ENCODE measurements at places on chromosomes 11 and 22. TPM values are rescaled to one million over a fixed set of nuclear protein-coding genes. Genes with fewer than 3 reads are reported as not detected.

GRCh38 chr11:57197762-57198161 is 16.0 kb downstream of the LRRC55 start:
- no peak for DNase-seq

DNA sequence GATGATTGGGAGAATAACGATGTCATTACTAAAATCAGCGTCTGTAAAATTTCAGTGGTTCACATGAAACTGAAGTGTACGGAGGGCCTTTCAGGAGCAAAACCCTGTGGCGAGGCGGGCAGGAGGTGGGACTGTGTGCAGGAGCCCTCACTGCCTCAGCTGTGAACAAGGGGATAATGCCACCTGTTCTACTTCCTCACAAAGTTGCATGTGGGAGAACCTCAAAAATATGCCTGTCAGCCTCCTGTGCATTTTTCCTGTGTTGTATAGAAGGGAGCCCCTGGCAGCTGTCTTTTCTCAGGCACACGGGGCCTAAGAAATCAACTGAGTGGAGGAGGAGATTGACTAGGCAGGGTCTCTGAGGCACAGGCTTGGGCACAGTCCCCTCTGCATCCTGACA is 43.0 kb upstream of the MYO18B start:
- DNase-seq: no peak

DNA sequence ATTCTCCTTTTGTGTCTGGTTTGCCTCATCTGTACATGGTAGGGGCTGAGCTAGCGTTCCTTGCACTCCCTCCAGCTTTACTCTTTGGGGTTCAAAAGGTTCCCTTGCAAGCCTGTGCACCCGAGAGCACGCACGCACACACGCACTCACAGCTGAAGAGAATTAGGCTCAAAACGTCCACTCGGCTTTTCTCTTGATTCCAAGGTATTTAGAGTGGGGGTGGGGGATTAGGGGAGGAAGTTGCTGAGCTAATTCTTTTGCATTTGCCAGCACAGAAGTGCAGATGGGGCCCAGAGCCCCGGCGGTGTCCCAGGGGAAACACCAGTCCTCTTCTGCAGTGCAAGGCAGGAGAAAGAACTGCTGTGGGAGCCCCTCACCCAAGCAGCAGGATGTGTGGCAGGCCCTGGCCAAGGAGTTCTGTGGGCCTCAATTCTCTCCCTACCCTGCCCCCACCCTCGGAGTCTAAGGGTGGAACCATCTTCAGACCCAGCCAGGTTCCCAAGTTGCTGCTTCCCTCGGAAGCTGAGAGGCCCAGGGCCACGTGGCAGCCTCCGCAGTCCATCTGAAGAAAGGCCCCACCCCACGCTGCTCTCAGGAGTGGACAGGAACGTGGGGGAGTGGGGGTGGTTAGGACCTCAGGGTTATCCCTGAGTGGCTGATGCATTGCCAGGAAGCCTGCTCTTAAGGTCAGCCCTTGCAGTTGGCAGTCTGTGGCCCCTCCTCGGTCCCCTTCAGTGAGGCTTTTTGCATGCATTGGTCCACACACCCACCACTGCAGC is 3.8 kb upstream of the KCNQ1OT1 start:
- DNase-seq: no peak

GRCh38 chr11:58625826-58626460 is 3.5 kb downstream of the CNTF start:
- DNase-seq: no peak

The MIOX gene
- total RNA-seq: not detected

The PHOX2A gene
- total RNA-seq: not detected

The SYCE3 gene
- not detected for total RNA-seq
